ENCODE measurements at places on chromosomes 1 and 21.

GRCh38 chr1:207903767-207904166 is 7.2 kb downstream of the CD34 start:
- DNase-seq, result peak; percentile 57

- no peak for DNase-seq
Observed at GRCh38 chr1:145708063-145708462, 895 bp upstream of the PDZK1 start.

DNA sequence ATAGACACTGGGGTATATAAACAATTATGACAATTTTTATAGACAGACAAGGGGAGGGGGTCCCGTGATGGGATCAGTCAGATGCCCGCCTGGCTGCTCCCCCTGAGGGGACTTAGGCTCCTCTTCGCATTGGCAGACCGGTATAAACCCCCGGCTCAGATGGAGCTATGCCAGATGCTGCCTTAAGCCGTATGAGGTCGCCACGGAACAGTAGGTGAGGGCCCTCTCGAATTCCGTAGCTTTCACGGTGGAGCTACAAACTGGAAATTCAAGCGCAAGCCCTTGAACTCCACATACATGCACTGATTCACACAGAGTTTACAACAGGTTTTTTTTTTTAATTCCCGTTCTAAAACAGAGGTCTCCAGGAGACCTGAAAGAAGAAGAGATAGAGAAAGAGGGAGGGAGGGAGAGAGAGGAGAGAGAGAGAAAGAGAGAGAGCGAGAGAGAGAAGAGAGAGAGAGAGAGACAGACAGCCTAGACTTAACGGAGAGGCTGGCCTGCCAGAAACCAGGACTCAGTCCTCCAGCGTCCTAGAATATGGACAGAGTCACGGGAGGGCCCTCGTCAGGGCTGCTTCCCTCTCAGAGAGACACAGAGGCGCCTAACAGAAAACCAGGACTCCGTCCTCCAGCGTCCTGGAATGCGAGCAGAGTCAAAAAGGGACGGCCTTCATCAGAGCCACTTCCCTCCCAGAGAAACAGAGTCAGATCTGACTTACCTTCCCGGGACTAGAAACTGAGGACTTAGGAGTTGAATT is 24.4 kb upstream of the TMEM54 start:
- DNase-seq, result peak; percentile 48

- DNase-seq, result no peak
Observed at GRCh38 chr1:64325856-64326255, 122.4 kb downstream of the UBE2U start.

- DNase-seq, result no peak
Observed at GRCh38 chr1:116412898-116413297, 39.9 kb downstream of the ATP1A1 start.

- DNase-seq, result peak; percentile 49
Observed at GRCh38 chr1:161200992-161201835, 953 bp upstream of the NDUFS2 start.

GRCh38 chr1:3943123-3943431 is 43.0 kb upstream of the C1orf174 start:
- no peak for DNase-seq

DNA sequence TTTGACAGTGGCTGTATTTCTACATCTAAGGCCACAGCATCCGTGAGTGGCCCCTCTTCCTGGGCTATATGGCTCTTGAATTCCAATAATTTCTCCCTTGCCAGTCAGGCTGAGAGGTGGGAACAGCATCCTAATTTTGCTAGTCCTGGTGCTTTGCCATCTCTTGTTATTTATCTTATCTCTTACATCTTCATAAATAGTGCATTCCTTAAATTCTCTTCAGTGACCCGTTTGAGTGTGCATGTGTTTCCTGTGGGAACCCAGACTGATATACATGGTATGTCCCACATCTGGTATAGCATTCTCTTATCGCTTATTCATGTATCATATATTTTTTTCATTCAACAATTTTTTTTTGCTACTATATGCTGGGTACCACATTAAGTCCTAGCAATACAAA is 9.9 kb downstream of the S100A11 start:
- DNase-seq, result no peak

GRCh38 chr1:74526708-74527107 is 14.3 kb upstream of the LRRC53 start:
- DNase-seq, result no peak

DNA sequence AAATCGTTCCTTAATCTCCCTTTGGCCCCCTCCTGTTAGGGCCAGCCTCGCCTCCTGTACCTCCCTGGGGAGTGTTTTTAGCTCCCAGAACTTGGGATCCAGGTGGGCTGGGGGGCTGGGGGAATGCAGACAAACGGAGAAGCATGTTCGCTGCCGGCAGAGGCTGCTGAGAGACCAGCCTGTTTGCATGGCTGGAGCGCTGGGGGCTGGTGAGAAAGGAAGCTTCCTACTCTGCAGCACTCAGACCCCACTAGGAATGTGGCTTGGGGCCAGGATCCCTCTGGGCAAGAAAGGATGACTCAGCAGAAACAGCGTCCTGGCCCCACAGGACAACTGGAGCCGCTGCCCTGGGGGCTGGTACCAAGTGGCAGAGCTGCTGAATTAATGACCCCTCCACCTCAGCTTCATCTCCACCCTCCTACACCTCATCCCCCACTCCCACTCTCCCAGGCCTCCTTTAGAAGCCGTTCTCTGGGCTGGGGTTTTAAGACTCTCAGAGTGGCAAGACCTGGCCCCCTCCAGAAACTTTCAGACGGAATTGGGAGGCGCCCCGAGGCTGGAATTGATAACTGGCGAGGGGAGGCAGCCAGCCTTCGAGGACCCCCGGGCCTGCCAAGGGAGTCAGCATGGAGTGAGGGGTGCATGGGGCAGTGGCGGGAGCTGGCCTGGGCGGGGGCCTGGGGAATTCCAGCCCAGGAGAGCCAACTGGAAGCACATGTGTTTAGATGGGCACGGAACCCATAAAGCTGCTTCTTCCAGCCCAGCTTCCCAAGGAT is 28.5 kb upstream of the EPS8L3 start:
- peak; percentile 61 for DNase-seq

DNA sequence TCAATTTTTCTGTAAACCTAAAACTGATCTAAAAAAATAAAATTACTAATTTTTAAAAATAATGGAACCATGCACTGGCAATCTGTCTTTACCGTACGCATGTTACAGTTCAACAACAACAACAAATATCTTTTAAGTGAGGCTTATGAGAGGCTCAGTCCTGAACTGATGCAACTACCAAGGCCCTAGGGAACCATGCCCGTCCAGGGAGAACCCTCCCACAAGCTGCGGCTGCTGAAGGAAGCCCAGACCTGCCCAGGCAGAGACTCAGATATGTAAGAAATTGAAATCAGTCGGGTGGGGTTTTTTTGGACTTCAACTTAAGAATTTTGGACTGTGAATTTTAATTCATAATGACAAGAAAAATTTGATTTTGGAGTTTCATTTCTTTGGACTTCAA is 91.1 kb downstream of the NPHP4 start:
- peak; percentile 86 for DNase-seq

DNA sequence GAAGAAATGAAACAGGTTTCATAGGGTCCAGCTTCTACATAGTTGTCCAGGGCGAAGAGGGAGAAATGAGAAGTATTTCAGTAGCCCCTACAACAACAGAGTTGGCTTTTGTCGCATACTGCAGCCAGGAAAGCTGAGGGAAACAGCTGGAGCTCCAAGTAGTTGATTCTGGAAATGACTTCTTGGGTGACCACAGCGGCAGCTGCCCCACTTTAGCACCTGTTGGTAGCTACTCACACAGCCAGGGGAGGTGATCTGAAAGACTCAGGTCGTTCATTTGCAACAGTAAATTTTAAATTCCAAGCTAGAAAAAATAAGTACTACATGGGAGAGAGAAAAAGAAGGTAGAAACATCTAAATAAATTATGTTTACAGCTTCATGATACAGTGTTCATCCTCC is 2.3 kb downstream of the TTC13 start:
- DNase-seq, result no peak

DNA sequence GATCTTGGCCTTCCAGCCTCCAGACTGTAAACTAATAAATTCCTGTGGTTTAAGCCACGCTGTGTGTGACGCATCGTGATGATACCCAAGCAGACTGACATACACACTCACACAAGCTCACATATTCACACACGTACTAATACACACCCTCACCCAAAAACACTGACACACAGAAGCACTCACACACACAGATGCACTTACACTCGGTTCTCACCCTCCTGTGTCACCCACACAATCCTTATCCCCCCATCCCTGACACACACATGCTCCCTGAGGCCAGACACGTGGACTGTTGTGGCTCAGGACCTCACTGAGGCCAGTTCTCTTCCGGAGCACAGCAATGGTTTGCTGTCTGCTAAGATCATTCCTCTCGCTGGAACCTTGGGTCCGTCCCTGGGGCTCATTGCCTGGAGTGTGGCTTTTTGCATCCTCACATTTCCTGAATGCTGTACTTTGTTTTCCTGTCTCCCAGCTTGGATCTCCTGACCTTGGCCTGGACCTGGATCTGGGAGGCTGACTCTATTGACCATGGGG is 76.9 kb upstream of the LYST start:
- DNase-seq, result peak; percentile 86

DNA sequence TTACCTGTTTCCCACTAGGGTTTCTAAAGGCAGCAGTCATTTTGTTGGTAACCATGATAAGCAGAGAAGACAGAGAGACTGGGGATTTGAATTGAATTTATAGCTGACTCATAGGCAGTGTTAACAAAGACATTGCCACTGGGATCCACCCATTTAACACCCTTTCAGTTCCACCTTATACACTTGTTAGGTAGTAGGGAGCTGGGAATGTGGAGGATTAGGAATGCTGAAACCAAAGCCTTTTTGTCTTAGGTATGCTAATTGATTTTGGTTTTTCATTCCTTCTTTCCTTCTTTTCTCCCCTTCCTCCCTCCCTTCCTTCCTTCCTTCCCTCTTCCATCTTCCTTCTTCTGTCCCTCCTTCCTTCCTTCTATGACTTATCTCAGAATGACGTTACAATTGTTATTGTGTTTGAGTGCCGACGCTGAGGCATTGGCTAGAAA is 7.5 kb upstream of the EVI5 start:
- DNase-seq, result peak; percentile 54

DNA sequence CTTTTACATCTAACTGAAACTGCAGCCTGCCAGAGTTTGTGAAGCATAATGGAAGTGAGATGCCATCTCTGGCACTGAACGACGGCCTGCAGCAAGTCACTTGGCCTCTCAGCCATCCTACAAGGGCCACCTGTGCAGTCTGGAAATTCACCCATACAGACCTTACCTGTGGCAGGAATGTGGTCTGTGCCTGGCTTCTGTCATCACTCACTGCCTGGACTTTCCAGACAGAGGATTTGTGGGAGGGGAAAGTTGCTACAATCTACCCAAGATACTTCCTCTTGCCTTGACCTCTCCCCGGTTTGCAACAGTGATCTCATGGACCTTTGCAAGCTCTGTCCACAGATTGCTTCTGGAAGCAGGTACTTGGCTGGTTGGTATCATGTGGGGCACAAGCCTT is 58.4 kb upstream of the ATP1B1 start:
- DNase-seq, result peak; percentile 13

GRCh38 chr1:232551386-232551785 is 78.5 kb downstream of the SIPA1L2 start:
- no peak for DNase-seq

- no peak for DNase-seq
Observed at GRCh38 chr1:31795096-31795675, 20.6 kb downstream of the SPOCD1 start.

DNA sequence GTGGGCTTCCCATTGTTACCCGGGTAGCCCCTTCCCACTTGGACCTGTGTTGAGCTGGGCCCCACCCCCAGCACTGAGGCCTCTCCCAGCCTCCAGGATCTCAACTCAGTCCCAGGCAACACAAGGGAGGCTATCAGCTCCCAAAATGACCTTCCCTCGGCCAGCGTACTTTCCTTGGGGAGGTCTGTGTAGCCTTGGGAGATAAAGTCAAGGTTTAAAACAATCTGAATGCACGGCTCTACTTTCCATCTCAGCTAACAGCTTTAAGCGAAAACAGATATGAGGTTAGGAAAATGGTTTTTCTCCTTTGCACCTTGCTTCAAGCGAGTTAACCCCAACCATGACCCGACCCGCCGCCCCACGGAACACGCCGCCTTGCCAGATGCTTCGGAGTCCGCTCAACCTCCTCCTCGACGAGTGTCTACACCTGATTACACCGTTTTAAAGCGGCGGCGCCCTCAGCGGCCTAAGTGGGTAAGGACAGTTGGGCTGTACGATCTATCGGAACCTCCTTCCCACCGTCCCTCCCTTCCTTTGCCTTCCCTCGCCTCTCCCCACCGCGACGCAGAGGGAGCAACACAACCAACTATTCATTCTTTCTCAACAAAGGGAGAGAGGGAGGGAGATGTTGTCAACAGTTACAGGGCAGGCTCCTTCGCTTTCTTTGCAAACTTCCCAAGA is 1.1 kb downstream of the BCAR3 start:
- peak; percentile 92 for DNase-seq

GRCh38 chr1:1670866-1671265 is 12.1 kb upstream of the CDK11B start:
- no peak for DNase-seq

DNA sequence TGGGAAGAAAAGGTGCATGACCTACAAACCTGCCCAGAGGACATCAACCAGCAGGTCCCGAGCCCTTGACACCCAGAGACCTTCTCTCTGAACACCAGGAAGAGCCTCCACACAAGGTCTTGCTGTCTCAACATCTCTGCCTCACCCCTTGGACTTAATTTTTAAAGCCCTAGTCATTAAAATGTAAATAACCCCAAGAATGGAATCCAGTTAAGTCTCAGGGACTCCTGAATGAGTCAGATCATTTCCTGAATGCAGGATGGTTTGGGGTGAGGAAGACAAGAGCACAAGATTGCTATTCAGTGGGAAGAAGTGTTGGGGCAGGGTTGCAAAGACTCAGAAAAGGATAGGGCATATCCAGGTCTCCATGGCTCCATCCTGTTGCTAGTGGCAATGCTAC is 17.8 kb upstream of the GRIK3 start:
- no peak for DNase-seq

DNA sequence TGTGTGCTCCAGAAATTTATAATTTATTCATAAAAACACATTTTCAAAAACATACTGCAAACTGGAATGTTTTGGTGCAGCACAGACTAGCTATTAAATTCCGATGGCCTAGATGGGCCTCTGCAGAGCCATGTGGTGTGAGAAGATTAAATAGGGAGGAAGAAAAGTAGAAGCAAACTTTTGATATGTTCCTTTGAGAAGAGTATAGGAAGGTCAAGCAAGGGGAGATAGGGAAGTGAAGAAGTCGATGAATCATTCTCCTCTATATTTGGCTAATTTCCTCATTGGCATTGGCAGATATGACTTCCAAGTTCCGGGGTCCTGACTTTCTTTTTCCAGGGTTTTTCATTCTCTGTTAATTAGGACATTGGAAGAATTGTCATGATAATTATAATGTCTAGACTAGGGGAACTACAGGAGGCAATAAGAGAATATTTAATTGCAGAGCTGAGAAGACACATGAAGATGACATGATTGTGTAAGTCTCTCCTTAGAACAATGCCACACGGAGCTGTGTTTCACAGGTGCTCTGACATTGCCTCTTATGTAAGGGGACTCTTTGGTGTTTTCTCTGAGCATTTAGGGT is 19.3 kb upstream of the ZNF326 start:
- no peak for DNase-seq

DNA sequence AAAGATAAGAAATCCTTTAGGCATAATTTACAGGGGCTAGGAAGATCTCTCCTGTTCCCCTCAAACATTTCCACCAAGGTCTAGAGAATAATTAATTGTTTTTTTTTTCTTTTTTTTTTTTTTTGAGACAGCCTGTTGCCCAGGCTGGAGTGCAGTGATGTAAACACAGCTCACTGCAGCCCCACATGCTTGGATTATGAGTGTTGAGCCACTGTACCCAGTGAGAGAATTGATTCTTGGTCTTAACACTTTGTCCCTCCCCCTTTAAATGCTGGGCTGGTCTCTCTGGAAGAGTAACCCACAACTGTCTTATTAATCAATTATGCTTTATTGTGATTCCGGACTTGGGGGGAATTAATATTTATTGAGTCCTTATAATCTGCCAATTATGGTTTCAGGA is 33.4 kb downstream of the ATF3 start:
- DNase-seq, result no peak
